ENCODE measurements at places on chromosomes 13 and 19.

DNA sequence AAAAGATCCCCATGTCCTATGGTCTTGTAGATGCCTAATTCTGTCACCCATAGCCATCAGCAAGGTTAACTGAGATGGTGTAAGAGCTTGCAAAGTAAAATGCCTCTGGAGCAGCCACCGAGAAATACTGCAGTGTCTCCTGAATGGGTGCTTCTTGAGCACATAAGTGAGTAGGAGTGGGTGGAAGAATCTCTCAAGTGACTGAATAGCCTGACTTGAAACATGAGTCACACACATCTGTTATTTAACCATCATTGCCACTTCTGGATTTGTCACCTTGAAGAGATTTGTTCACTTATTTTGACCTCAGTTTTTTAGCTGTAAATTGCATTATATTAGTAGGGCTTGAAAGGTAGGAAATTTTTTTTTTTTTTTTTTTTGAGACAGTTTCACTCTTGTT is 2.3 kb downstream of the ZNF714 start:
- DNase-seq = peak; percentile 29

GRCh38 chr19:51064534-51065220 is at the start of gene KLK13:
TSS of gene KLK13 (minus strand) at chr19:51065092. CDS start at chr19:51065067, 25 bp downstream.
- DNase-seq = no peak

GRCh38 chr19:47267350-47267759 is 7.3 kb upstream of the INAFM1 start:
- no peak for DNase-seq

- DNase-seq = peak; percentile 31
Measured at GRCh38 chr13:21326155-21327031, 132.7 kb downstream of the ZDHHC20 start.

- DNase-seq = no peak
Measured at GRCh38 chr13:79522583-79522982, 41.6 kb downstream of the NDFIP2 start.

DNA sequence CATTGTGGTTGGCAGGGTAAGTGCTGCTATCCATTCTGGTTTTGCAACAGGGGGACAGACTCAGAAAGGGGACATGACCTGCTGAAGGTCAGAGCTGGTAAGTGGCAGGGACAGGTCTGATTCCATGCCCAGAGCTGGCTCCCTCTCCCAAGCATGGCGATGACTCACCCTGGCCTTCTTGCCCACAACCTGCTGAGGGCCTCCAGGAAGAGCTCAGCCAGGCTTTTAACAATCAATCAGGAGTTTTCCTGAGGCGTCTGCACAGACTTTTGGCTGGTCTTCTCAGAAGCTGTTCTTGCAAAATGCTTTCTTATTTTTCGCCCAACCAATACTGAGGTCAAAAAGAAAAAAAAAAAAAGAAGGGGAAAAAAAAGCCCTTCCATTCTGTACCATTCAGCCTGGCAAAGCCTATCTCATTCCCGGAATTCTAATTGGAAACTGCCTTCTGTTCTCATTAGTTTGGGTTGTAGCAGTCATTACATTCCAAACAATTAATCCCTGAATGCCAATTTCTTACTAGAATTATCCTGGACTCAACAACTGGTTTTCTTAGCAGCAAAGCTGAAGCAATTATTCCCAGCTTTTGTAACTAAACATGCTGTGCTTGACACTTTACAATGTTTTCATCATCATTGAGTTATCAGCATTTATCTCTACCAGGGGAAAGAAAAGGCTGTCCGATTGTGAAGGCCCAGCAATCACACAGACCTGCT is 17.7 kb downstream of the SIAH3 start:
- no peak for DNase-seq

DNA sequence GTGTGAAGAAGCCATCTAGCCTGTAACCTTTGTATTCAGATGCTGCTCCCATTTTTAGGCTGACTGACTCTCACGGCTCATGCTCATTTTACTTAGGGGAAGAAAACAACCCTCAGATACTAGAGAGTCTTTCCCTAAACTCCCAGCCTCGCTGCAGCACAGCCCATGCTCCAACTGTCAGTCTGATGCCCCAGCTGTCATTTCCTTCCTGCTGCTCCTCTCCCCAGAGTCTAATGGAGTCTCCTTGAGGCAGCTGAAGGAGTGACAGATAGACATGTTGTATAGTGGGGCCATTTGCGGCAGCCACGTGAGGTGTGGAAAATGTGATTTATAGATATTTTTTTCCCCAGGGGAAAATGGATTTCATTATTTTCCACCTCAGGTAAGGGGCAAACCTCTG is 59.2 kb upstream of the OLFM4 start:
- no peak for DNase-seq

DNA sequence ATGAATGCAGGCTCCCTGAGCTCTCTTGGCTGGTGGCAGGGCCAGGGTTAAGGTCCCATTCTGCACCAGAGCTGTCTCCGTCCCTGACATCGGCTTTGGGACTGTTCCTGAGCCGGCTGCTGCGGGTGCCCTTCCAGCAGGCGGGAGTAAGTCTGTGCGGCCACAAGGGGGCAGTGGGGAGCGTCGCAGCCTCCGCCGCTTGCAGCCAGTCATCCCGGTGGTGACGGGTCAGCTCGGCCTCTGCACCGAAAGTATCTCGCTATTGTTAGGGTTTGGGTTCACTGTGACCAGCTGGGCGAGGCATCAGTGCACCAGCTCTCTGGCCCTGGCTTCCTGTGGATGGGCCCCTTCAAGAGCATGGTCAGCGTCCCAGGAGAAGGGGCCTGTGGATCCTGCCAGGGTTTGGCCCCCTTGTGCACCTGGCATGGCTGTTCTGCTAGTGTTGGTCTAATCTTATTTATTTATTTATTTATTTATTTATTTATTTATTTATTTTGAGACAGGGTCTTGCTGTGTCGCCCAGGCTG is 15.1 kb downstream of the NDUFB7 start:
- DNase-seq = no peak

DNA sequence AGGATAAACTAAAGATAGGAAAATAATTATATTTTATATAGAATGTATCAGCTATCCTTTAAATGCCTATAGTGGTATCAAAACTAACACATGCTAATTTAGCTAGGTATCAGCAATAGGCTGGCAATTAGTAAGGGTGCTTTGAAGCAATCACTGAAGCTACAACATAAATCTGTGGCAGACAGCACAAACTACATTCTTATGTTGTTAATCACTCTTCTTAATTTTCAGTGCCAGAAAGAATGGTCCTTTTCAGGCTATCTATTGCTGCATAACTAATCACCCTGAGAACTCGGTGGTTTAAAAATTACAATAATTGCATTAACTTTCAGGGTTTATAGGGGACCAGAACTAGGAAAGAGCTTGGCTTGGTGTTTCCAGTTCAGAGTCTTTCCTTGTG is 963.1 kb downstream of the EFNB2 start:
- no peak for DNase-seq

DNA sequence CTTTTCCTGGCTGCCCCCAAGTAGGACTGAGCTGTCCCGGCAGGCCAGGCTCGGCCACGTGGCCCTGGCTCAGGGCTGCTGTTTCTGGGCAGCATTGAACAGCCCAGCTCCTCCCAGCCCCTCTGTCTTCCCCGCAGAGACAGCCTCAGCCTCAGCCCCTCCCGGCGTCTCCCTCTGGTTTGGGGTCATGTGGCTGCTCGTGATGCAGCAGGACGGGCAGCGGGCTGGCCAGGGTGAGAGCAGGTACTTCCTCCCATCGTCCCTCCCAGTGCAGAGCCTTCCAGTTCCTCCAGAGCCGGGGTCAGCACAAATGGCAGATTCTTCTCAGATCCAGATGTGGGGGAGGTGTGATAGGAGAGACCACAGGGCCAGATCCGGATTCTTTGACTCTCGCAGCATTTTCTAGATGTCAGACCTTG is 114.6 kb downstream of the KDM4B start:
- no peak for DNase-seq

DNA sequence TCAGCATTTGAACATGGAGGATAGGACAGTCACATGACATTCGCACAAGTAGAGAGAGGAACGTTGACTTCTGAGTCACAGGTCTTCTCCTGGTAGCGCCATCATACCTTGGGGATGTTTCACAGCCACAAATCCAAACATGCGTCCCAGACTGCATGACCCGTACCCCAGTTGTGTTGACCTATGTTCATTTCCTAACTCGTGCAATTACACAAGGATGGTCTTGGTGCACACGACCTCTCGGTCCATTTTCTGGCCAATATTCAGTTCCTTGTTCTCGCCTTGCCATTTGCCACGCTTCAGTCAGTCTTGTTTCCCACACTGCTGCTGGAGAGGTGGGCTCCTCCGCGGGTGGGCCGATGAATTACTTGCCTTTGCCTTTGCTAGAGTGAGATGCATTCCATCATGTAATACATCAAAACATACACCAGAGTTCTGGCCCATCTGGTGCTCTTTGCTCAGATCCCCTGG is 87.3 kb downstream of the COL4A2 start:
- DNase-seq = no peak

DNA sequence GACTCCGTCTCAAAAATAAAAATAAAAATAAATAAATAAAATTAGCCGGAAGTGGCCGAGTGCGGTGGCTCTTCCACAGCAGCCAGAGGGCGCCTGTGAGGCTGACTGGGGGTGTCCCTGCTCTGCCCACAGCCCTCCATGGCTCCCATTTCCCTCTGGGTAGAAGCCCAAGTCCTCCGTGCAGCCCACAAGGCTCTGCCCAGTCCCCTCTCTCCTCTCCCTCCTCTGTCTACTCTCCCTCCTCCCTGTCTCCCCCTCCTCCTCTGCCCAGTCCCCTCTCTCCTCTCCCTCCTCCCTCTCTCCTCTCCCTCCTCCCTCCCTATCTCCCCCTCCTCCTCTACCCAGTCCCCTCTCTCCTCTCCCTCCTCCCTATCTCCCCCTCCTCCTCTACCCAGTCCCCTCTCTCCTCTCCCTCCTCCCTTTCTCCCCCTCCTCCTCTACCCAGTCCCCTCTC is 20.4 kb downstream of the MISP start:
- no peak for DNase-seq

DNA sequence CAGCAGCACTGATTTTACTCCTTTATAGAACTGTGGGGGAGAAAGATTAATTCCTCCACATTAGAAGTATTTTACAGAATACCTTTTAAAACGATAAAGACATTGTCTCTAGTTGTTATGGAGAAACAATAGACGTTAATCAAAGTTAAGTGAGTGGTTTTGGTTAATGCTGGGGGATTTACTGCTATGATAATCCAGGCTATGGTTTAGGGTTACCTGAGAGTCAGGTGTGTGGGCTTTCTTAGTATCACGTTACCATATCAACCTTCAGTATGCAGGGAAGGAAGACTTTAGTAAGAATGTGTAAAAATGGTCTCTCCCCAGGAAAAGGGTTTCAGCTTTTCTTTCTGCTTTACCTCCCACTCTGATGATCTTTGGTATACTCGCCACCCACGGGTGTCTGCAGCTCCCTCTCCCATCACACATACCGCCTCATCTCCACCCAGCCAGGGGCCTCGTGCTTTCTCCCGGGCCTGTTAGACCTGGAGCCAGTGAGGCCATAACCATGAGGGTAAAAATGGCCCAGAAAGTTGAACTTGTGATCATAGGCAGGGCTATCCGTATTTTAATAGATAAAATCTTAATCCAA is 45.6 kb upstream of the WDFY2 start:
- DNase-seq = no peak

GRCh38 chr19:37933937-37934358 is 26.9 kb downstream of the SIPA1L3 start:
- no peak for DNase-seq

DNA sequence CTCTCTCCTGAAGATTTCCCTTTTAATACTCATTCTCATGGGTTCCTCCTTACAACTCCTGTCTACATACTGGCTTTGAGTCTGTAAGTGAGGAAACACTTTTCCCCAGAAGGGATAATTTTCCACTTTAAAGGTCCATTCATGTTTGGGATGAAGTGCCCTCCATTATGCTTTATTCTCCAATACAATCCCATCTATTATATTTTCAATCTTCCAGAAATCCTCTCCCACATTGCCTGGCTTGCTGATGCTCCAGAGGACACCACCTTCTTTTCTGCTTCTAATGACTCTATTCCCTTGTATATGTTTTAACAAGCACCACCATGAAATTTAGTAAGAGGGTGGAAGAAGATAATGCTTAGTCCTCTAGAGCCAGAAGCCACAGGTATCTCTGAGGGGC is 92.7 kb upstream of the NBEA start:
- DNase-seq = no peak

DNA sequence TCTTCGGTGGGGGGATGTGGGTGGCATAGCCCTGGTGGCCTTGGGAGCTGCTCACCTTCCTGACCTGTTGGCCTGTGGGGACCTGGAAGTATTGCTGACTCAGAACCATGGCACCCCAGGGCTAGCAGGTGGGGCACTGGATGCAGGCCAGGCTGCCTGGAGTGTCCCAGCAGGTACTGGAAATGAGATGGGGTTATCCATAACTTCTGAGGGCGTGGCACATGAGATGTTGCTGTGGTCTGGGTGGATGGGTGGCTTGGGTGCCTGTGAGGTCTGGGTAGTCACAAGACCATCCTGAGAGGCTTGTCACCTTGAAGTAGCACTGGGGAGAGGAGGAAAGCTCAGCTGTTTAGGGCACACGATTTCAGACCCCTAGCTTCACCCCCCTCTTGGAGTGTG is 636 bp upstream of the RNF225 start:
- DNase-seq = no peak

- DNase-seq = no peak
Measured at GRCh38 chr19:17847538-17848366, at the start of gene JAK3. TSS of gene JAK3 (minus strand) at chr19:17847982. CDS start at chr19:17844417, 3,565 bp downstream.

DNA sequence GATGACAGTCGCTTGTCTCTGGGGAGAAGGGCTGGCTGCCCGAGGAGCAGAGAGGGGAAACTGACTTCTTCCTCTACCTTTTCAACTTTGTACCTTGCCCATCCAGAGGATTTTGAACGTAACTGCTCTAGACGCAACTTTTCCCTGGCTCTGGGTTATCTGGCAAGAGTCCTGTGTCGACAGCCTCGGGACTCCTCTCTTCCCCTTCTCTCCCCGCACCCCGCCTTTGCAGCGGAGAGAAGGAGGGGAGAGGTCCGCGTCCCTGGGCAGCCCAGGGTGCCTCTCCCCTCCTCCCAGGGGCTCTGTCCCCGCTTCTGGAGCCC is 574 bp downstream of the SH3GL1 start:
- no peak for DNase-seq

GRCh38 chr13:86309881-86310280 is 510.7 kb upstream of the SLITRK6 start:
- no peak for DNase-seq

DNA sequence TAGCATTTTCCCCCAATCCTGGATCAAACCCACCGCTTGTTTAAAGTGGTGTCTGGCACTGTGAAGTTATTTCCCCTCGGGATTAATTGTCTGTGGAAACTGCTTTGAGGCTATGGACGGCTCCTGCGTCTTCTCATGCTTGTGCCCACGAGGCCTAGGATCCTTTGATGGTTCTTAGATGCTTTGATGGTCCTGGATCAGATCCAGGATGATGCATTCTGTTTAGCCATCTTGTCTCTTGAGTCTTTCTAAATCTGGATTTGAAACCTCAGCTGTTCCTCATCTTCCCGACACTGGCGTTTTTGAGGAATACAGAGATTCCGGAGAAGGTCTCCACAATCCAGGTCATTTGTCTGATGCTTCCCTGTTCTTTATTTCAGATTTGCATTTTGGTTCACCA is 36.1 kb upstream of the USP29 start:
- no peak for DNase-seq

DNA sequence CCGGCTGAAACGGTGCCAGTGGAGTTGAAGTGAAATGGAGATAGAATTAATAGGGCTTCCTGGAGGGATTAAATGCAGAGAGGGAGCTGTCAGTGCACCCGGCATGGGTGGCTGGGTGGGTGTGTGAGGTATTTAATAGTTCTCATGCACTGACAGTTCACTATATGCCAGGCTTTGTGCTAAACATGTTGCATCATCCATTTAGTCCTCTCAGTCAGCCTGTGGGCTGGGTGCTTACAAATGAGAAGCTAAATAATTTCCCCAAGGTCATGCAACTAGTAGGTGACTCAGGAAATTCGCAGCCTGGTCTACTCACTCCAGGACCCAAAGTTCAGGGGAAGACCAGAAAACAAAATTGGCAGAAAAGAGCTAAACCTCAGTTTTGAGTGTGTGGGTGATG is 63.5 kb upstream of the SPATA13 start:
- peak; percentile 15 for DNase-seq

Measured in BJ (cell line).